T47D (cell line): ENCODE measurements at places on chromosomes 12 and 14.

GRCh38 chr12:43621262-43621661 lies 69.3 kb upstream of the ADAMTS20 start:
- DNase-seq = no peak

DNA sequence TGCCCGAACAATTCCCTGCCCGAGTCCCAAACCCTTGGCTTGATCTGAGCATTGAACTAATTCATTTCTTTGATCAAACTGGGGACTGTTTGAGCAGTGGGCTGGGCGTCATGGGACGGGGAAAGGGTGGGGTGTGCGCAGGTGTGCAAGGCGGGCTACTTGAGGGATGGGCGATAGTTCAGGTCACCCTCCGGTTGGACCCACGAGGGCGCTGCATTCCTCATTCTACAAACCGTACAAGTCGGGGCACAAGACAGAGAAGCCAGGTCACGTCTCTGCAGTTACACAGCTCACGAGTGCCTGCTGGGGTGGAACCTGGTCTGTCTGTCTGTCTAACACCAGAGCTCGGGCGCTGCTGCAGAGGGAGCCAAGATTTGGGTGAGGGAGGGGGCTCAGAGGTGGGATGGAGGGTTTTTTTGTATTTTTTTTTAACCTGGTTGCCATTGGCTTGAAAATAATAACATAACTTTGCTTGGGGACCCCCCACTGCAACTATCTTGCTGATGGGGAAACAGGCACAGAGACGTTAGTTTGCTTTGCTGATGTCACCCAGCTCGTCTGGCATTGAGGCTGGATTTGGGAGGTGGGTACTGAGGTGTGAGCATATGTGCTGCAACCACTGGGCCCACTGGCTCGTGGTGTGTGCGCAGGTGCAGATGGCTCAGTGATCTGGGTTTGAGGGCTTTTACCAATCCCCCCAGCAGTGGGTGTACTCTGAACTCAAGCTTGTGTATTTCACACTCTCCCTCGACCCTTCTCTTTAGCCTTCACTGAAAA lies 7.6 kb upstream of the RTL1 start:
- no peak for DNase-seq

- peak; percentile 92 for DNase-seq
Measured at GRCh38 chr12:12716793-12717585, at the start of gene CDKN1B. CDKN1B (plus strand) TSS chr12:12717368; CDS start chr12:12717840, 472 bp downstream.

DNA sequence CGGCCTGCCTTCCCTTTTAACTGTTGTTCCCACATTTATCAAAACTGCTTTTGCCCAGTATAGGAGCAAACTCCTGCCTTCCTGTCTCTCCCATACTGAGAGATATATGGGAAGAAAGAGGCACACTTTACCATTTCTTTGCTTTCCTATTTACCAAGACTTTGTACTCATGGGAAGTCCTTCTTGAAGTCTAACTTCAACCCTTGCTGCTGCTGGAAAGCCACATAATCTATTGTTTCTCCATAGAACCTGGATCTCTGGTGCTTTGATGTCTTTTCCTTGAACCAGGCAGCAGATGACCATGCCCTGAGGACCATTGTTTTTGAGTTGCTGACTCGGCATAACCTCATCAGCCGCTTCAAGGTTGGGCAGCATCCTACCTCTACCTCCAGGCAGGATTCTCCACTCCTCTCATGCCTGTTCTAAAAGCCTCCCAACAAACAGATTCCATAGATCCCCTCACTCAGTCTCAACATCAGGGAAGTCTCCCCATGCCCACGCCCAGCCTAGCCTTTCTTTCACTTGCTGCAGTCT lies 18.4 kb downstream of the PPP1R1A start:
- no peak for DNase-seq

- no peak for DNase-seq
Measured at GRCh38 chr12:77540097-77540496, 290.6 kb upstream of the NAV3 start.

- no peak for DNase-seq
Measured at GRCh38 chr12:2692080-2692479, 102.7 kb upstream of the FKBP4 start.

GRCh38 chr12:4027412-4027811 lies 154.2 kb upstream of the PARP11 start:
- DNase-seq = no peak

GRCh38 chr14:98946940-98947339 lies 325.1 kb downstream of the BCL11B start:
- DNase-seq = no peak

- DNase-seq = peak; percentile 80
Measured at GRCh38 chr12:119938049-119938667, 50.9 kb upstream of the BICDL1 start.

GRCh38 chr14:92322516-92322915 lies 449 bp upstream of the SLC24A4 start:
- DNase-seq = no peak

- DNase-seq = no peak
Measured at GRCh38 chr12:726281-727140, 25.9 kb upstream of the WNK1 start.

DNA sequence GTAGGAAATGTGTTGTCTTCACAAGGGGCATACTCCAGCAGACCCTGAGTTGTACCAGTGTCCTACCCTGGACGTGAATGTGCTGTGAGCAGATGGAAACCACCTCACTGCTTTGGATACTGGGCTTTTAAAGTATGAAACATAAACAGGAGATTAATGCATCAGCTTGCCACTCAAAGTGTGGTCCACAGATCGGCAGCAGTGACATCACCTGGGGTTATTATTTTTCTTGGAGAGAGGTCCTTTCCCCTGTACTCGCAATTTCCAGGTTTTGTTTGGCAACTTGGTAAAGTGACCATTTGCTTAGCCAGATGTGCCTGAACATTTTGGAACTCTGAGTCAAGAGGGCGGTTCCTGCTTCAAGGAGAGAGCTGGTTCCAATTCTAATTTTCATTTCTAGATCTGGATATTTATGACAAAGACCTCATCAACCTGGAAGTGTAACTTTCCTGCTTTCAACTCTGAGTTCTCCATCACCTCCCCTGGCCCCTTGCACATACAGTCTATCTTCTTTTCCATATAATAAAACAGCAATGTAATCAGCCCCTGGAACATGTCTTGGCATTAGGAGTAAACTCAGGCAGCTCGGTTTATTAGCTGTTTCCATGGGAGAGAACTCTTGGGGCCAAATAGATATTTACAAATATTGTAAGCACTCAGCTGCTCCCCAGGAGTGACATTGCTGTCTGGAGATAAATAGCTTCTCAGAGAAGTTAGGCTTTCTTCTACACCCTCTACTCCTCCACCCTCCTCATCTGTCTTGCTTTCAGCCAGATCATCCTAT lies 237.0 kb upstream of the TBX3 start:
- no peak for DNase-seq
